ENCODE measurements at places on chromosomes 4 and X.
A peak's percentile ranks its signal among the peaks of the same experiment; 100 is the strongest.

GRCh38 chr4:149311076-149311475 is 504.6 kb downstream of the IQCM start:
- H3K36me3 ChIP-seq: no peaks in the 10 kb centered on the region
- DNase-seq: no peak
- no peak overlapping the region for H3K4me3 ChIP-seq
- no peak overlapping the region for H3K27ac ChIP-seq

DNA sequence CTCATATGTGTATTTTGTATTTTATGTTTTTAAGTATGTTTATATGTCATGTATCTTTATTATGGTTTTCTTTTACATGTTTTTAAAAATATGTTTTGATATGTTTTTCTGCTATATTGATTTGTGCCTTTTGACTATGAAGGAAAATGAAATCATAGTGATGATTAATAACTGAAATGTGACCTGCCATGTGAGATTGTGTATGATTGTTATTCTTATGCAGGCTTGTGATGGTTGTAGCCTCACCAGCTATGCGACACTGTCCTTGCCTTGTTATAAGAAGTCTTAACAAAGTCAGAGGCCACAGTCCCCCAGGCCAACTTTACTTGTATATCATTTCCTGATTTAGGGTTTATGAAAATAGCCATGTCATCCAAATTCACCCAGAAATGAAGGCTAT is 83.2 kb downstream of the TMEM131L start:
- H3K36me3 ChIP-seq: no peaks in the 10 kb centered on the region
- H3K4me1 ChIP-seq: no peaks in the 10 kb centered on the region
- H3K4me3 ChIP-seq: no peak overlapping the region
- no peaks in the 10 kb centered on the region for H3K27me3 ChIP-seq

GRCh38 chr4:38803833-38804653 is 548 bp downstream of the TLR1 start:
- H3K27ac ChIP-seq: no peak overlapping the region
- H3K36me3 ChIP-seq: no peaks in the 10 kb centered on the region
- H3K4me3 ChIP-seq: no peak overlapping the region
- no peak for DNase-seq
- no peaks in the 10 kb centered on the region for H3K4me1 ChIP-seq
- no peaks in the 10 kb centered on the region for H3K27me3 ChIP-seq

DNA sequence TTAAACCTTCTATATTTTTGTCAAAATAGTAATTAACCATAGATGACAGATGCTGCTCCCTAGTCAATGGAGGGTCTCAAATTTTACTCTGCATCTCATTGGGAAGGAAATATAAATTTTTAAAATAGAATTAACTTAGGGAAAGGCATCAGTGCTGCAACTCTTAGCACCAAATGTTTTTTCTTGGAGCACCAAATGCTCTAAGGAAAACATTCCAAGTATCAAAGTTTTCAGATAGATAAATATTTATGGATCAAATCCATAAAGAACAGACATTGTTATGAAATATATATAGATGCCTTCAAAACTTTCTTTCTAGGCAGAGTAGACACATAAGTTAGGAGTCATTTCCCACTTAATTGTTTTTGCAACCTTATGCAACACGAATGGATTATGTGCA is 168.7 kb downstream of the ANTXR2 start:
- H3K4me3 ChIP-seq: no peak overlapping the region
- DNase-seq: no peak

DNA sequence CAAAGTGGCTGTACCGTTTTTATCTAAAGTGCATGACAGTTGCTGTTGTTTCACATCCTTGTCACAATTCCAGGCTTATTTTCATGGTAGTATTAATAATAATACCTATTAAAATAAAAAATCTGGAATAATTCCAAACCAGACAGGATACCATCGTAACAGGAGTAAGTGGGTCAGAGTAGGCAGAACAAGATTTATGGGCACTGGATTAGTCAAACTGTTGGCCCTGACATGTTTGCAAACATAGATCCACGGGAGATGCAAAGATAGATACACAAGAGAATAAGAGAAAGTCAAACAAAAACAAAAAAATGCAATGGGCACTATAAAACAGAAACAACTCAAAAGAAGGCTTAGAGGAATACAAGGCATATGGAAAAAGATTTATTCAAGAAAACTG is 449.5 kb upstream of the HS3ST1 start:
- no peak overlapping the region for H3K4me3 ChIP-seq
- no peak overlapping the region for H3K27ac ChIP-seq

GRCh38 chr4:124390861-124391260 is 321.7 kb downstream of the ANKRD50 start:
- no peak overlapping the region for H3K4me3 ChIP-seq
- DNase-seq: no peak
- H3K36me3 ChIP-seq: no peaks in the 10 kb centered on the region
- no peak overlapping the region for H3K27ac ChIP-seq
- H3K27me3 ChIP-seq: no peaks in the 10 kb centered on the region

DNA sequence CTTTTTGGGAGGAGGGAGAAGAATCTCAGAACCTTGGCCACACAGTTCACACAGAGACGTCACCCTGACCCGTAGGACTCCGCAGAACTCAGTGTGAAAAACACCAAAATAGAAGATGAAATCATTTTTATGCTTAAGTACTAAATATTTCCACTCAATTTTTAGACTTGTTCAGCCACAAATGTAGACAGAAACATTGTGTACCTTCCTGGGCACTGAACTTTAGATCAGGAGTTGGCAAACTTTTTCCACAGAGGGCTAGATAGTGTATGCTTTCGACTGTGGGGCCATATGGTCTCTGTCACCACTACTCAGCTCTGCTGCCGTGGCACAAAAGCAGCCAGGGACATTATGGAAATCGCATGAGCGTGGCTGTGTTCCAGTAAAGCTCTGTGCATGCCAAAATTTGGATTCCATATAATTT is 61.8 kb upstream of the STOX2 start:
- no peaks in the 10 kb centered on the region for H3K27me3 ChIP-seq
- no peak for DNase-seq
- no peak overlapping the region for H3K4me3 ChIP-seq
- H3K36me3 ChIP-seq: no peaks in the 10 kb centered on the region

DNA sequence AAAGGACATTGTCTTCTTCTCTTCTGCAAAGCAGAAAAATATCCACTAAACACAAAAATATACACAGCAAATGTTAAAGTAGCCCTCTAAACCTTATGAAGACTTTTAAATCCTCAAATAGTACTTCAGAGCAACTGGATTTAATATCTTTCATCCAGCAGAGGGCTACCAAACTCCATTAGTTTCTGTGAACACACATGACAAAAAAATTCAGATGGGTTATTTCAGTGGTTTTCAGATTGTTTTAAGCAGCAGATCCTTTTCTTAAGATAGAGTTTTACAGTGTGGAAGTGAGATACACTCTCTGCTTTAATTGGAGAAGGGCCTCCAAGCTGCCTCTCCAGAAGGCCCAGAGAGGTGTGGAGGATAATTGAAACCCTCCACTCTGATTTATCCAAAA is 56.7 kb downstream of the ANK2 start:
- no peaks in the 10 kb centered on the region for H3K4me1 ChIP-seq
- H3K4me3 ChIP-seq: no peak overlapping the region
- no peaks in the 10 kb centered on the region for H3K36me3 ChIP-seq

GRCh38 chrX:7055386-7056137 is 92.0 kb upstream of the STS start:
- H3K4me3 ChIP-seq: no peak overlapping the region
- H3K36me3 ChIP-seq: no peaks in the 10 kb centered on the region
- DNase-seq: no peak
- H3K27me3 ChIP-seq: no peaks in the 10 kb centered on the region
- no peaks in the 10 kb centered on the region for H3K4me1 ChIP-seq

DNA sequence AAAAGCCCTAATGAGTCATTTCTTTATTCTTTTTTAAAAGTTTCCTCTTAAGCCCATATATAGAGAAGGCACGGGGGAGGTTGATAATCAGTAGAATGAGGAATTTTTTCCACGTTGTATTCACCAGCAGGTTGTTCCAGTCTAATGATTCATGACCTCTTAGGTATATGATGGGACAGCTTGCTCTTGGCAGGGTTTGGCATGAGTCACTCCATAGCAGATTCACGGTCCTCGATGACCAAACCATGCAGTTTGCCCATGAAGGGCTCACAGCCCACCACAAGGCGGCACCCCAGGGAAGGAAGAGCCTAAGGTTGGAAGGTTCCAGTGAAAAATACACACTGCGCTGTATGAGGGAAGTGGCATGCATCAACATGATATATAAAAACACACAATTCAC is 623.8 kb upstream of the DIPK2B start:
- no peak for DNase-seq
- H3K36me3 ChIP-seq: no peaks in the 10 kb centered on the region
- H3K27me3 ChIP-seq: no peaks in the 10 kb centered on the region
- H3K4me3 ChIP-seq: no peak overlapping the region
- no peak overlapping the region for H3K27ac ChIP-seq
- no peaks in the 10 kb centered on the region for H3K4me1 ChIP-seq

- DNase-seq: no peak
- no peak overlapping the region for H3K27ac ChIP-seq
- H3K27me3 ChIP-seq: no peaks in the 10 kb centered on the region
- no peaks in the 10 kb centered on the region for H3K4me1 ChIP-seq
- H3K4me3 ChIP-seq: peak overlapping the region; percentile 59
Measured at GRCh38 chr4:67701517-67701850, 529 bp upstream of the UBA6 start.

- no peak overlapping the region for H3K27ac ChIP-seq
- no peak overlapping the region for H3K4me3 ChIP-seq
- no peaks in the 10 kb centered on the region for H3K27me3 ChIP-seq
- H3K4me1 ChIP-seq: no peaks in the 10 kb centered on the region
- DNase-seq: no peak
- no peaks in the 10 kb centered on the region for H3K36me3 ChIP-seq
Measured at GRCh38 chr4:165814256-165815020, 58.6 kb upstream of the TLL1 start.

DNA sequence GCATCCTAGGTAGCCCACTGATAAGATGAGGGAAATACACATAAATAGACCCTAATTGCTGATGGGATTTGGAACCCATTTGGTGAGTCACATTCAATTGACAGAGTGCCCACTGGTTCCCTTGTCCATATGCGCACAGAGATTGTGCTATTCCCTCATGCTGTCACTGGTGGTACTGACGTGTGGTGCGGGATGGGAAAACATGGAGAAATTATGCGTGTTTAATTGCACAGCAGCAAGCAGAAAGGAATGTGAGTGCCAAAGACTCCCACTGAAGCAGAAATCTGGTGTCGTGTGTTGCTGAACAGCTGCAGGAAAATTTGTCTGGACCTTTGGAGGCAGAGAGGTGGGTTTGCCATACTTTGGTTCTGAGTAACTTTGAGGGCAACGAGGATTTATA is 92.2 kb downstream of the NHSL2 start:
- H3K4me3 ChIP-seq: no peak overlapping the region
- no peak for DNase-seq
- no peak overlapping the region for H3K27ac ChIP-seq
- peaks cover 7% of the 10 kb centered on the region for H3K4me1 ChIP-seq

- H3K27me3 ChIP-seq: no peaks in the 10 kb centered on the region
- DNase-seq: no peak
- H3K36me3 ChIP-seq: no peaks in the 10 kb centered on the region
- no peaks in the 10 kb centered on the region for H3K4me1 ChIP-seq
- no peak overlapping the region for H3K27ac ChIP-seq
- no peak overlapping the region for H3K4me3 ChIP-seq
Measured at GRCh38 chrX:150200820-150201287, 162.3 kb upstream of the MAMLD1 start.

- H3K27me3 ChIP-seq: no peaks in the 10 kb centered on the region
- no peak overlapping the region for H3K4me3 ChIP-seq
- no peak for DNase-seq
- H3K36me3 ChIP-seq: no peaks in the 10 kb centered on the region
Measured at GRCh38 chrX:12945494-12945893, 29.4 kb upstream of the TMSB4X start.

- H3K36me3 ChIP-seq: no peaks in the 10 kb centered on the region
- H3K4me1 ChIP-seq: no peaks in the 10 kb centered on the region
- H3K27ac ChIP-seq: no peak overlapping the region
- DNase-seq: peak; percentile 37
- H3K27me3 ChIP-seq: no peaks in the 10 kb centered on the region
- no peak overlapping the region for H3K4me3 ChIP-seq
Measured at GRCh38 chr4:134470544-134470943, 269.0 kb upstream of the PABPC4L start.

DNA sequence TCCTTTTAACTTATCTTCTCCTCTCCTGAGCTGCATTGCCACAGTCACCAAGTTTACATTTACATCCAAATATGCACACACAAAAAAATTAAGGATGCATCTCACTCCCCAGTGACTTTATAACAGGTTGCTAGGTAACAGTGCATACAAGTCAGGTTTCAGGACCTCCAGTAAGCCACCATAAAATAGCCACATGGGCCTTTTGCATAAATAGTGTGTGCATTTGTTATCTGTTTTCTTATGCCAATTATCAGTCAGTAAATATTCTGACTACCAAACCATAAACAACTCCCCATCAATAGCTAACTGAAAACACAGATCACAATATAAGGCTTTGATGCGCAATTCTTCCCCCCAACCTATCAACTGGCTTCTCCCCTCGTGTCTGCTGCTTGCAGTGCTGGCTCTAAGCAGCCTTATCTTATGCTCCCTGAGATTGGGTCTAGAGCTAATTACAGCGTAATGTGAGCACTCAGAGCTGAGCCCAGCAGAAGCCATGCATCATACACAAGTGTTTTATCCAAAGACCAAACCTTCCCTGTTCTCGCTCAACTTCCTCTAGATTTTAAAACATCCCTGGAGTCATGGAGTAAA is 55.4 kb downstream of the ZNF827 start:
- no peak overlapping the region for H3K27ac ChIP-seq
- H3K4me3 ChIP-seq: no peak overlapping the region
- no peaks in the 10 kb centered on the region for H3K27me3 ChIP-seq
- peaks cover 11% of the 10 kb centered on the region for H3K4me1 ChIP-seq
- H3K36me3 ChIP-seq: peaks cover 7% of the 10 kb centered on the region

DNA sequence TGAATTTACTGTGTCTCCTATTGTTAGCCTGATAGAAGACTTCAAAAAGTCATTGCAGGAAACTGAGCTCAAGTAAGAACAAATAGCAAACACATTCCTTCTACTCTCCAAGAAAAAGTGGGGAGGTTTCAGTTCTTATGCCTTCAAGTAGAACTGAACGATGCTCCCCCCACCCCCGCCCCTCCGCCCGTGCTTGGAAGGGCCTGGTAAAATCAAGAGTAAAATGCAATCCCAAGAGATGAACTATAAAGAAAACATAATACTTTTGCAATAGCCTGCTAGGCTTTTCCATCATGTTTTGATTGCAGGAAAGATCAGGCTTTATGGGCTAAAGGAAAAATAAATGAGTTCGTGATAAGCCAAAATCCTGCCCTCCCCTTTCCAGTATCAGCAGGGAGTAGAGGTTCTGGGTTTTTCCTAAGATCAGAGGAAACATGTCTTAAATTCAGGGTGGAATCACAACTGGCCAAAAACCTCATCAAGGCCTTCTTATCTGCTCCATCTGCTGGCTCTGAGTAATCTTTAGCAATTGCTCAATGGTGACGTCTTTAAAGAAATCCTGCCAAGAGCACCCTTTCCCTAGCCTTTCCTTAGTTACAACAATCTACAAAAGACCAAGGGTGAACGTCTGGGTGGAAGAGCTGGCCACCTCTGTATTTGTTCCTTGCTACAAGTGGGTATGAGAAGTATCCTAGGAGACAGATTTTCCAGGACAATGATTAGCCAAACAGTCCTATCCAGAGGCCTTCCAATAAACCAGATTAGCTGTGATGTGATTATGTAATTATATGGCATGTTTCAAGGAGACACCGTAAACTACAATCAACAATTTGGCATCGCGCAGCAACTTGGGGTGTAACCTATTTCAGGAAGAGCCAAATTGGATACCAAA is 66.3 kb upstream of the FAM9C start:
- H3K27ac ChIP-seq: no peak overlapping the region
- no peak for DNase-seq
- no peaks in the 10 kb centered on the region for H3K4me1 ChIP-seq

Data from iPS DF 6.9 (cell line).